ENCODE measurements at places on chromosomes 3 and 15. TPM values are rescaled to one million over a fixed set of nuclear protein-coding genes. Genes with fewer than 3 reads are reported as not detected.

DNA sequence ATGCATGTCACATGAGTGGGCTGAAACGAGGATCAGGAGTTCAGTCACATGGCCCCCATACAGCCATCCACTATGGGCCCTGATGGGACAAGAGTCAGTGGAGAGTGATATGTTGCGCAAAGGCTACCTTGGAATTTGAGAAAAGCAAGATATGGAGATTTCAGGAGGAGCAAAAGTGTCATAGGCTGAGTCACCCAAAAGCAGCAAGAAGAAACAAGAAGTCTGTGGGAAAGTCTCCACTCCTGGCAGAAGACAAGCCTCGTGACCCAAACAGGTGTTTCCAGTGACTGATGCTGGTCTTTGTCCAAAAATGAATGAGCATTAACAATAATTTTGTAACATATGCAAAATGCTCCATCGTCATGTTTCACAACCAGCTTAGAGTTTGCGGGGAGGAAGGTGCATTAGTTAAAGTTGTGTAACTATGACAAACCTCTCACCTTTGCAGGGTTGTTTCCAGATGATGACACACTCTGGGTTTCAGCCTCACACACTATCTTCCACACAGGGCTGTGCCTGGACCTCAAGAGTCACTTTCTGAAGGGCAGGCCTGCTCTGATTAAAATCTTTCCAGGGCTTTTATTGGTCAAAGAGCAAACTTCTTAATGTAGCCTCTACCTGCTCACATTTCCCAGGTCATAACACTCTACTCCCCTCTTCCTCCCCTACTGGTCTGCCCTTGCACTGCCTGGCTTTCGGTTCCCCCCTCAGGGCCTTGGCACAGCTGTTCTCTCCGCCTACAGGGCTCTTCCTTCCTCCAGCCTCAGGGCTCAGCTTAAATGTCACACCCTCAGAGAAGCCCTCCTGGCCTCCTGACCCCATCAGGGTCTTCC, 3.9 kb upstream of the DNASE1L3 start:
- no peak overlapping the region for H3K4me3 ChIP-seq
- H3K4me1 ChIP-seq, result peaks cover 6% of the 10 kb centered on the region
- no peak for DNase-seq
- H3K27me3 ChIP-seq, result no peaks in the 10 kb centered on the region
- no peaks in the 10 kb centered on the region for H3K36me3 ChIP-seq
- no peak overlapping the region for H3K27ac ChIP-seq

DNA sequence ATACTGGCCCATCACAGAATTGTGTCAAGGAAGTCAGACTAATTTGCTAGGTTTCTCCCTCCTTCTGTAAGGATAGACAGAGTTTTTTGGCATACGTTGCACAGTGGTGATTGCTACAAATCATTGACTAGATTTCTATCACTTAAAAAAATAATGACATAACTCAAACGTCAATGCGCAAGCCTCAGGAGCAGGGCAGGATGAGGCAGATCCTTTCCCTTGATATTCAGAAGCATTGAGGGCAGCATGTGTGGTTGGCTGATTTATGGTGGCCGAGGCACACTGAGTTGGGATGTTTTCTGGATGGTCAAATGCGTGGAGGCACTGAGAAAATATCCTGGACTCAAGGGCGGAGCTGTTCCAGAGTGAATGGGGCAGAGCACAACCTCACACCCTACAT, 14.4 kb downstream of the THSD4 start:
- H3K4me1 ChIP-seq, result no peaks in the 10 kb centered on the region
- H3K36me3 ChIP-seq, result no peaks in the 10 kb centered on the region
- H3K27me3 ChIP-seq, result no peaks in the 10 kb centered on the region
- no peak overlapping the region for H3K4me3 ChIP-seq
- H3K27ac ChIP-seq, result no peak overlapping the region

- no peak overlapping the region for H3K27ac ChIP-seq
- H3K36me3 ChIP-seq, result no peaks in the 10 kb centered on the region
- no peak overlapping the region for H3K4me3 ChIP-seq
These were observed 25.4 kb downstream of the ISG20 start for GRCh38 chr15:88664151-88664778.

DNA sequence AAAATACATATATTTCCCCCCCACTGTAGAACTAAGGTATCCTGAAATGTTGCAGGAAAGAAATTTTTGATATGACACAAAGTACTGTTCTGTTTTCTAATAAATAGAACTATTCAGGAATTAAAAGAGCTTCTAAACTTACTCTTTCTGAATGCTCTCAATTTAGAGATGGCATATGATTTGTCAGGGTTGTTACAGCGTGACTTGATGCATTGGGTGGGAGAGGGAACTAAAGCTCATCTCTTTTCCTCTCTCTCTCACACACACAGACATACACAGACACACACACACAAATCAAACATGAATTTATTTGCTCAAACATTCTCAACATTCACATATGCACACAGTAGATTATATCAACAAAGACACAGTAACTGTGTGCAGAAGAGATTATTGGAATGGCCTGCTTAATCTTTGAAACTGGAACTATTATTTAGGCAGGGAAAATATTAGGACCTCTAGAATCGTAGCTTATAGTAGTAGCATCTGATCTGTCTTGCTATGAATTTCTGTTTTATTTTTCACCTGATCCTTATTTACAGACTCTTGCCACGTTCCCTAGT, 807.4 kb upstream of the GBE1 start:
- H3K4me3 ChIP-seq, result no peak overlapping the region
- H3K36me3 ChIP-seq, result no peaks in the 10 kb centered on the region
- DNase-seq, result no peak
- H3K27ac ChIP-seq, result no peak overlapping the region
- no peaks in the 10 kb centered on the region for H3K4me1 ChIP-seq
- H3K27me3 ChIP-seq, result no peaks in the 10 kb centered on the region

DNA sequence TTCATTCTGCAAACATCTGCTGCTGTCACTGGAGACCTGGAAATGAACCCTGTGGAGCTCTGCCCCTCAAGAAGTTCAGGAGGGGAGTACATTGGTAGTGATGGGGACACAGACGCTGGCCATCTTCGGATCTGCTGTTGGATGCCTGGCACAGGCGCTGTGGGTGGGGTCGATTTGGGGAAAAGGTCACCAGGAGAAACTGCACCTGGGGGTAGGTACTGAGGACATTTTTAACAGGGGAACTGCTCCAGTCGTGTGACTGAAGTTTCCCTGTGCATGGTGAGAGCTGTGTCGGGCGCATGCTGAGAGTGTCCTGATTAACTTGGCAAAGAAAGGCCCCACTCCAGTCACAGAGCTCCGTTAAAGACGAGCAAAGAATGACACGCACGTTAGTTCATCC, 3.4 kb downstream of the UROC1 start:
- no peak for DNase-seq
- no peaks in the 10 kb centered on the region for H3K27me3 ChIP-seq
- H3K36me3 ChIP-seq, result no peaks in the 10 kb centered on the region
- no peak overlapping the region for H3K27ac ChIP-seq
- H3K4me1 ChIP-seq, result no peaks in the 10 kb centered on the region

- H3K27ac ChIP-seq, result no peak overlapping the region
- H3K4me3 ChIP-seq, result no peak overlapping the region
- H3K4me1 ChIP-seq, result no peaks in the 10 kb centered on the region
- DNase-seq, result no peak
- H3K36me3 ChIP-seq, result no peaks in the 10 kb centered on the region
These were observed 164.8 kb upstream of the NUDT16 start for GRCh38 chr3:131216801-131217200.

- peaks cover 34% of the 10 kb centered on the region for H3K4me1 ChIP-seq
- H3K36me3 ChIP-seq, result no peaks in the 10 kb centered on the region
- no peak overlapping the region for H3K27ac ChIP-seq
- no peak for DNase-seq
- no peaks in the 10 kb centered on the region for H3K27me3 ChIP-seq
These were observed 74.9 kb upstream of the SKOR1 start for GRCh38 chr15:67750371-67750770.

DNA sequence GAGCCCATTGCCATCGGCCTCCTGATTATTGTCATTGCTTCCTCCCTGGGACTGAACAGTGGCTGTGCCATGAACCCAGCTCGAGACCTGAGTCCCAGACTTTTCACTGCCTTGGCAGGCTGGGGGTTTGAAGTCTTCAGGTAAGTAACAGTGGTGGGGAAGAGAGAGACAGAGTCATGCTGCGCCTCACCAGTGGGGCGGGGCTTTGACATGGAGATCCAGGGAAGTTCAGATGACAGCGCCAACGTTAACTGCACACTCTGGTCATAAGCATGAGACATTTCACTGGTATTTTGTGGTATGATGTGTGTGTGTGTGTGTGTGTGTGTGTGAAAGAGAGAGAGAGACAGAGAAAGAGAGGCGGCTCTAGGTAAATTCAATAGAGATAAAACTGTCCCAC, 41.0 kb downstream of the AQP9 start:
- no peaks in the 10 kb centered on the region for H3K4me1 ChIP-seq
- H3K36me3 ChIP-seq, result no peaks in the 10 kb centered on the region
- H3K4me3 ChIP-seq, result no peak overlapping the region
- no peak overlapping the region for H3K27ac ChIP-seq

The ARL6 gene
- total RNA-seq, result 9.8 TPM

The CDV3 gene
- total RNA-seq, result 322 TPM

The CSTA gene
- not detected for total RNA-seq

The GOLGA6L9 gene
- 1.6 TPM for total RNA-seq

The NPAP1 gene
- total RNA-seq, result not detected
